ENCODE measurements at places on chromosomes 2 and 18. TPM values are rescaled to one million over a fixed set of nuclear protein-coding genes. Genes with fewer than 3 reads are reported as not detected.

DSC3 gene
- 70.9 TPM for polyA plus RNA-seq

TNS1 gene
- polyA plus RNA-seq = 39.0 TPM

DCDC2C gene
- not detected for polyA plus RNA-seq

RNF138 gene
- 7.4 TPM for polyA plus RNA-seq

ERFE gene
- 0.38 TPM for polyA plus RNA-seq

ICOS gene
- polyA plus RNA-seq = 0.04 TPM

EN1 gene
- not detected for polyA plus RNA-seq

STAT4 gene
- 0.75 TPM for polyA plus RNA-seq

DNER gene
- polyA plus RNA-seq = 0.24 TPM

IFIH1 gene
- polyA plus RNA-seq = 7.2 TPM

OSBPL6 gene
- 1.5 TPM for polyA plus RNA-seq

AKAIN1 gene
- not detected for polyA plus RNA-seq

IMPA2 gene
- polyA plus RNA-seq = 142 TPM

ABCG5 gene
- polyA plus RNA-seq = not detected

RABL2A gene
- 5.6 TPM for polyA plus RNA-seq

COL6A3 gene
- polyA plus RNA-seq = 10.3 TPM

ALK gene
- polyA plus RNA-seq = 0.04 TPM

OTOS gene
- polyA plus RNA-seq = not detected

NYAP2 gene
- polyA plus RNA-seq = 0.09 TPM

RNF152 gene
- polyA plus RNA-seq = 1.2 TPM

KIF5C gene
- 0.18 TPM for polyA plus RNA-seq
